Activated CD8-positive, alpha-beta memory T cell treated with anti-CD3 and anti-CD28 coated beads for 1 hour (primary cell): ENCODE measurements at places on chromosomes 3 and 15.

- DNase-seq = no peak
Measured at GRCh38 chr15:80934761-80935221, 54.8 kb downstream of the MESD start.

GRCh38 chr3:50297896-50298725, 1.1 kb downstream of the HYAL3 start:
- no peak for DNase-seq

DNA sequence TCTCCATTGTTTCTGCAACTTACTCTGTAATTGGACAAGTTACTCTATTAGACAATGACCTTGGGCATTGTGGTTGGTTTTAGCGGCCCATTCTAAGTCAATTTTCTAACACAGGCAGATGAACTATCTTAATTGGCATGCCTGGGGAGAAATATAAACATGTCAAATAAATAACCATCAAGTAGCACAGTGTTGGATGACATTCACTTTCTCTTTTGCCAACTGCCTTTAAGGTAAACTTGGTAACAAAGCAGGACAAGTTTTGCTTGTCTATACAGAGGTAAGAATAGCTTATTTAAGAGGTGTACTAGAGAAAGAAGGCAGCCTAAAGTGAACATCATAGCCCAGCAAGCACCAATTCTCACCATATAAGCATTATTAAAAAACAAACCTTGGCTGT, 599.6 kb downstream of the GBE1 start:
- no peak for DNase-seq

GRCh38 chr15:78679089-78679511, 38.1 kb upstream of the CHRNB4 start:
- no peak for DNase-seq

DNA sequence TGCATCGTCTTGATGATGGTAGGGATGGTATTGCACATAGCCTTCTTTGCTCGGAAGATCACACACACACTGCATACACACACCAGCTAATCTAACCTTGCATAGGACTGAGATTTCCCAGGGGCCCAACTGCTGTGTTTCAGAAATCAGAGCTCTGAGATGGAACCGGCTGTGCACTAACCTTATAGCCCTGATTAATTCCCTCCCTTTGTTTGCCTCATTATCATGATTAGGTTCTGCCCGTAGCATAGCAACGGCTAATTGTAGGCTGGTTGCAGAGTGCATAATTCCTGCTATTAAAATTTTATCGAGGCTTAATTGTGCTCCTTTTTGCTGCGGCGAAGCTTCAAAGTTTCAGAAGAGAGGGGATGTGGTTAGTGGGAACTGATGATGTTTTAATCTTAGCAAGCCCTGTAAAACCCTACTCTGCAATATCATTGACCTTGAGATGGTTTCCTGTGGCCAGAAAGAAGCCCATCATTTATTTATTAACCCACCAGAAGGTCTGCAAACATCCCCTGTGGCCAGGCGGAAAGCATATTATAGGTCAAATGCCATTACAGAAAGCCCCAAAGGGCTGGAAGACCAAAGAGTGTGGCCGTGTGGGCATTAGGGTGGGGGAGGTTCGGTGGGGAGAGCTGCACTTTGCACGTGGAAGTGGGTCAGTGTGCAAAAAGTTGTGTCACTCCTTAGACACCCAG, 56.2 kb upstream of the GLCE start:
- no peak for DNase-seq

DNA sequence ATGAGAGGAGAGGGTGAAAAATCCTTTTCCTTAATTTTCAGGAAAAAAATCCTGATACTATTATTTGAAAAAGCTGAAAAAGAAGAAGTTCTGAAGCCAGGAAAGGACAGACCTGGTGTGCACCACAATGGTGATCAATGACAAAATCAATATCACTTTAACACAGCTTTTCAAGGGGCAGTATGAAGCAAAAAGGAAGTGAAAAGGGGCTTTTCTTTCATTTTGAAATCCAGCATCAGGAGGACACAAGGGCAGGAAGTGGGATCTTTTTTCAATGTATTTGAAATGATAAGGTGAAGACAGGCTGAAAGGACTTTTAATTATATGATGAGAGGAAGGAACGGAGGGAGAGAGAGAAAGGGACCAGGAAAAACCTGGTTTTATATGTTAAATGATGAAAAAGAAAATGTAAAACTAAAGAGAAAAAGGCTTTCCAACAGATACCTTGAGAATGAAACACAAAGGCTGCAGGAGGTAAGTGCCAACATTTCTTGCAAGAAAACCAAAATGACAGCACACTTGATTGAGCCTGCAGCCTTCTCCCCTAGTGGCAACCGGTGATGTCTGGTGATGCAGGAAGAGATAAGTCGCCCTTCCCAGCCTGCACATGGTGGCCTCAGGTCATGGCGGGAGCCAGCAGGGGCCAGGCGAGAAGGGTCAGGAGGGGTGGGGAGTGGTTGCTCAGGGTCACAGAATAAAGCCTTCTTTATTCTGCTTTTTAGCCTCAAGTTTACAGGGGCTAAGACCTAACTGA, 236.7 kb upstream of the WNT5A start:
- DNase-seq = no peak

- no peak for DNase-seq
Measured at GRCh38 chr15:28026221-28026620, 72.9 kb downstream of the OCA2 start.

GRCh38 chr3:140250010-140250855, 315.2 kb downstream of the CLSTN2 start:
- DNase-seq = no peak

GRCh38 chr15:40796041-40796440, 10.8 kb upstream of the ZFYVE19 start:
- DNase-seq = no peak

DNA sequence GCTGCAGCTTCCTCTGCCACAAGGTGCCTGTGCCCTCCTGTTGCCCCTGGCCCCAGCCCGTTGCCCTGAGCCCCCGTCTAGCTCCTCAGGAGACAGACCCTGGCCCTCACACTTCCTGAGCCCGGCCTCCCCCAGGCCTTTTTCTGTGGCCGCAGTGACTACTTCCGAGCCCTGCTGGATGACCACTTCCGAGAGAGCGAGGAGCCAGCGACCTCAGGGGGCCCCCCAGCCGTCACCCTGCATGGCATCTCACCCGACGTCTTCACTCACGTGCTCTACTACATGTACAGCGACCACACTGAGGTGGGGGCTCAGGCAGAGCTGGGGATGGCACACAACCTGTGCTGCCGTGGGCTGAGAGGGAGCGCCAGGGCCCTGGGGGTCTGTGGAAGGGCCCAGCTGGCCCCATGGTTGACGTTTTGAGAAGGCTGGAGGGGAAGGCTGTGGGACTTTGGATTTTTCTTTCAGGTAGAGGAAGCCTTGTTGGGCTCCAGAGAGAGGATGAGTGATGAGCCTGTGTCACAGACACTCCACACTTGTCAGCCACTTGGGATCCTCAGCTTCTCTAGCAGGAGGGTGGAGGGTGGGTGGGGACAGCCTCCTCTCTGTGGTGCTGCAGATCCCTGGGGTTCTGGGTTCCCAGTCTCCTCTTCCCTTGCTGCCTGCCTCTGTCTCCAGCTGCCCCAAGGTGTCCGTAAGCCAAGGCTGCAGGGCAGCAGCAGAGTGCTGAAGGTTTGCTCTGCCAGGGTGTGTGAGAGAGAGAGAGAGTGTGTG, 5.0 kb downstream of the ABTB1 start:
- no peak for DNase-seq

GRCh38 chr3:127328421-127328820, 40.6 kb upstream of the PRR20G start:
- DNase-seq = no peak

- DNase-seq = no peak
Measured at GRCh38 chr3:43415088-43415487, 128.7 kb downstream of the SNRK start.

- no peak for DNase-seq
Measured at GRCh38 chr15:75732809-75733451, 20.3 kb upstream of the CSPG4 start.

GRCh38 chr3:5122741-5123706, 932 bp downstream of the ARL8B start:
- DNase-seq = no peak

DNA sequence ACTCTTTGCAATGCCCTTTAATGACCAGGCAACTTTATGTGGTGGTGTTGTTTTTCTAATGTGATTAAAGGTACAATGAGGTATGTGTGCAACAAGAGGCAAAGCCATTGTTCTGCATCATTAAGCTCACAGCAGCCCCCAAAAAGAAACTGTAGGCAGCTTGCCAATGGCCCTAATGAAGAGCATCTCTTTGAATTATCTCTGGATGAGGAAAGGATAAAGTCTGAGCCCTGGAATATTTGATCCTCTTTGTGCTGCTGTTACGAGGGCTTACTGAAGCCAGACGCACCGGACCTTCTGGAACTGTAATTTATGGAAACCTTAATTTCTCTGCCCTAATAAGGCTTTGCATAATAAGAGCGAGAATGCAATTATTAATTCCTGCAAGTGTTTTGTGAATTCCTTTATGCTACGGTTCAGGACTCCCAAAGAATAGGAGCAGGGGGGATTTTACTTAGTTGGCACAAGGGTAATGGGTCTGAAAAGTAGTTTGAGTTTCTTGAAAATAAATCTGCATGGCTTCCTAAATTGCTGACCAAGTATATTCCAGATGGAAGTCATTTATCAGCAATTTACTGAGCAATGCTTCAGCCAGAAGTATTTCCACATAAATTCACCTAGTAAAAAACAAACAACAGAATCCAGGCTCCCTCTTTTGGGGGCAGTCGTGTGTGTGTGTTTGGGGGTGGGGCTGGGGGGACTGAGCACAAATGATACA, 193.4 kb downstream of the PDZRN3 start:
- DNase-seq = no peak

GRCh38 chr3:175434561-175434960, 575.4 kb downstream of the NAALADL2 start:
- no peak for DNase-seq

- DNase-seq = no peak
Measured at GRCh38 chr15:26298659-26299170, 435.6 kb upstream of the ATP10A start.

DNA sequence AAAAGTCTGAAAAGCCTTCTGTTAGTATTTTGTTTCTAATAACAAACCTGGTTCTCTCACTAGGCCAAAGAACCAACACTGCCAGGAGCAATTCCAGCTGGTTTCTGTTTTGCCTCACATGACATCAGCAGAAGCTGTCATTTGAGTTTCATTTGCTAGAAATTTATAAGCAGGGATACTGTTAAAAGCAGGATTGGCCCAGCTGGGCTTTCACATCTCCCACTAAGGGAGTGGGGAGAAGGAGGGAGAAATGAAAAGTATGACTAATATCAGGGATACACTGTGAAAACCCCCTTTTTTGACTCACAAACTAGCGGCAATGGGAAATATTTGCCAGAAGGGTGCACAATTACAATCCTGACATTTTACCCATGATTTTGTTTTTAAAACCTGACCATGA, 5.3 kb downstream of the CCDC80 start:
- no peak for DNase-seq

DNA sequence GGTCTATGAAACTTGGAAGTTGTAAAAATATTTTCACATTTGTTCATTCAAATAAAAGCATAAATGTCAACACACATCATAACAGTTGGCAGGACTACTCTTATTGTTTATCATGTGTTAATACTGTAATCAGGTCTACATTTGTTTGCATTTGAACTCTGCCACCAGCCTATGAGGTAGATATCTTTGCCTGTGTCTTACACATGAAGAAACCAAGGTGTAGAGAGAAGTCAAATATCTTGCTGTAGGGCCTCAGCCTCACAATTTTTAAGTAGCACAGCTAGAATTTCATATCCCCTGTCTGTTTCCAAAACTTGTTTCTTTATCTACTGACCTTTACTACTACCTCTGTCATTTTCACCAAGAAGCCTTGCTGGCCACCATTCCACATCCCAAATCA, 161.9 kb downstream of the ZIC4 start:
- no peak for DNase-seq

- DNase-seq = no peak
Measured at GRCh38 chr3:183884097-183884426, 618 bp downstream of the PARL start.

DNA sequence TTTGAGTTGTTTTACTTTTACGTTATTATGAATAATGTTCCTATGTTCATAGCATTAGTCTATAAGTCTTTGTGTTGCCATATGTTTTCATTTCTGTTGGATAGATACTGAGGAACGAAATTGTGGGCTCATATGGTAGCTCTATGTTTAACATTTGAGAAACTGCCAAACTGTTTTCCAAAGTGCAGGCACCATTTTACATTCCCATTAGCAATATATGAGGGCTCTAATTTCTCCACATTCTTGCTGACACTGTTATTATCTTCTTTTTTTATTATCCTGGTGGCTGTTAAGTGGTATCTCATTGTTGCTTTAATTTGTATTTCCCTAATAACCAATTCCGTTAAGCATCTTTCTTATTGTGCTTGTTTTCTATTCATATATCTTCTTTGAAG, 1.8 kb upstream of the PIK3R4 start:
- no peak for DNase-seq

- DNase-seq = no peak
Measured at GRCh38 chr3:136943436-136943835, 14.3 kb upstream of the IL20RB start.

GRCh38 chr15:49953421-49953820, 165.6 kb downstream of the ATP8B4 start:
- DNase-seq = no peak

GRCh38 chr3:144864646-144865045, 893.0 kb downstream of the DIPK2A start:
- no peak for DNase-seq

DNA sequence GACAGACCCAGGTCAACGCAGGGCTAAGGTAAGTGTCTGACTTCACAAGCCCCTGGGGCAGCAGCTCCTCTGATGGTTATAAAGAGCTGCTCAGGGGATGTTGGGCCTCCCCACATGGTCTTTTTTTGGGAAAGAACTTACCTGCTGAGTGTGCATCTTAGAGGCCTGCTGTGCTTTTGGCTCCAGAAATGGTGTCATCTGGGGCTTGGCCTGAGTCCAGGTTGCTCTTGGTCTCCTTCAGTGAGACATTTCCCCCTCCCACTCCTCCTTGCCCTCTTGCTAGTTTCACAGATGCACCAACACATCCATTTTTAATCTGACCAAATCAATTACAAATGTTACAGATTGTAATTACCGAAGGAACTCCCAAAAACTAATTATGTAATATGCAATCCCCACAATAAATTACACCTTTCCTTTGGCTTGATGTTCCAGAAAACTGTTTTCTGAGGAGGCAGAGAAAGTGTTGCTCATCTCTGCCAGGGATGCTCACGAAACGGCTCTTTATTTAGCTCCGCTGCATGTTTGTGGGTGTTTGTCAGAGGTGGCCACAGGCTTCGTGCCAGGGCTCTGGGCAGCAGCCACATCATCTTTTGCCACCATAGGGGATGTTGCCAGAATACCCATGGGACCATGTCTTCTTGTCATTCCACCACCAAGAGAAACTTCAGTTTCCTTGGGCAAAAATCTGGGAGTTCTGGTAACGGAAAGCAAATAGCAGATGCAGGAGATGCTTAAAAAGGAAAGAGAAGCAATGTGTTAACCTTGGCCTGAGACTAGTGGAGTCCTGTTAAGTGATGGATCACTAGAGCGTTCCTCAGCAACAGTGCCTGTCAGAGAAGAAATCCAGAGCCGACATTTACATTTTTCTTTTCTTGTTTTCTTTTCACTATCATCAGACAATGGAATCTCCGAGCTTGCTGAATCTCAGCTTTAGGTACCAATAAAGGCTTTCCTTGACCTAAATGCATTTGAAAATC, 799.9 kb downstream of the AGBL1 start:
- DNase-seq = no peak
